ENCODE measurements at places on chromosomes 16 and 17.

DNA sequence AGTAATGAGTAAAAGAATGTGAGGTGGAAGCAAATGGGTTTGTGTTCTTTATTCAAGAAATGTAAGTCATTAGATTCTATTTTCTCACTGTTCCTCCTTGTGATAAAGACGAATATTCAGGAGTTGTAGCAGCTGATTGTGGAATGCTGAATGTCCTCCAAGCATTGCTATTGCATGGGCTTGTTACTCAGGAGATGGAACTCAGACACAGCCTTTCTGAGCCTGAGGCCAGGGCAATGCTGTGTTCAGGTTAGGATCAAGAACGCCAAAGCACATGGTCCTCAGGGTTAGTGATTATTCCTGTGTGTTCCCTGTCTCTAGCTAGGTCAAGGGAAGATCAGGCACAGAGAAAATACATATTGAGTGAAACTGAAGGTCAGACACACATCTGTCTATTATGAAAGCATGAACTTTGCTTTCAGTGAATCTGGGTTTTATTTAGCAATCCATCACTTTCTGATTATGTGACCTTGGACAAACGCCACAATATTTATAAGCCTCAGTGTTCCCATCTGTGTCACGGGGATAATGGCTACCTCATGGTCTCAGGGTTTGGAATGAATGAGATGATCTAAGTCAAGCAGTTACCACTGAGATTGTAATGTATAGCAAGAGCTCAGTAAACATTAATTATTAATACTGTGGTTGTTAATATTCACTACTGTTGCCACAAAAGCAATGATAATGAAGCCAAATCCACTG, 426.8 kb upstream of the DYNLRB2 start:
- no peak for DNase-seq

GRCh38 chr16:64853551-64853950, 268.3 kb downstream of the CDH11 start:
- no peak for DNase-seq

GRCh38 chr17:73347351-73347750, 35.5 kb upstream of the CDC42EP4 start:
- no peak for DNase-seq

DNA sequence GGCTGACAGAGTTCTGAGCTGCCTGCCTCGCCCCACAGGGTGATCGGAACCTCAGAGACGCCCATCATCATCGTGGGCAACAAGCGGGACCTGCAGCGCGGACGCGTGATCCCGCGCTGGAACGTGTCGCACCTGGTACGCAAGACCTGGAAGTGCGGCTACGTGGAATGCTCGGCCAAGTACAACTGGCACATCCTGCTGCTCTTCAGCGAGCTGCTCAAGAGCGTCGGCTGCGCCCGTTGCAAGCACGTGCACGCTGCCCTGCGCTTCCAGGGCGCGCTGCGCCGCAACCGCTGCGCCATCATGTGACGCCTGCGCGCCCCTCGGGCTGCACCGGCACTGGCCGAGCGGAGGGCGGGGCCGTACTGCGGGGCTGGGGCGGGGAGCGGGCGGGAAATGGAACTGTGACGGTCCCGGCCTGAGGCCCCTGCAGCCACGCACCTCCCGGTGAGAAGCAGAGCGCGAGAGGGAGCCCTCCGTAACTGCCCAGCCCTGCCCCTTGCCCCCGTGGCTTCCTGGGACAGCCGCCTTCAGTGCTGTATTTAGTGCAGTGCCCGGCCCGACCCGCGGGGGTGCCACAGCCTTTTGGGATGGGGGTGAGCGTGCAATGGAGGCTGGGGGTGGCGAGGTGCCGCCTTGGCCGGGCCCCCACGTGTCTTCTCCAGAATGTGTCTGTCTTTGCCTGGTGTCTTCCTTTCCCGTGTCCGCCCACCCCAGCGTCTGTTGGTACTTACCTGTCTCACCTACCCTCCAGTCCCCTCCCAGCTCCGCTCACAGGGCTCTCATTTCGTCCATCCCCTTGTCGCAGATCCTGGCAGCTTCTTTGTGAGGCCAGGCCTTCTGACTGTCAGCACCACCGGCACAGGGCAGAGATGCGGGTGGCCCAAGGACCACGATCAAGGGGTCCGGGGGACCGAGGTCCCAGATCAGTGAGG, 9.8 kb downstream of the RASL10B start:
- DNase-seq: peak; percentile 36

DNA sequence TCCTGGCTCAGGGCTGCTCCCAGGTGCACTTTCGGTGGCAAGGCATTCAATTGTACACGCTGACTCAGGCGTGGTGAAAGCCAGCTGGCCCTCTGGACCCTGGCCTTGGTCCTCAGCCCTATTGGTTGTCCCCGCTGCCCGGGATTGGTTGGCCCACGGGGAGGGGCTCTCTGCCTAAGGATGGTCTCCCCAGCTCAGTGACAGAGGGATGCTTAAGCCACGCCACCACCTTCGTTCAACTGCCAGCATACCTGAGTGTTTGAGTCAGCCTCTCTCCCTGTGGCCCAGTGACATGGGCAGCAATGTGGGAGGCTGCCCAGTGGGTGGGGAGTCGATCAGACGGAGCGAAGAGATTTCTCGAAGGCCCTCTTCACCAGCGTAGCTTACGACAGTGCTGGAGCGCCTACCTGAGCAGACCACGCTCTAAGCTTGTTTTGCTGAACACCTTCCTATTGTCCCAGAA, 30.3 kb downstream of the IRF8 start:
- DNase-seq: no peak

DNA sequence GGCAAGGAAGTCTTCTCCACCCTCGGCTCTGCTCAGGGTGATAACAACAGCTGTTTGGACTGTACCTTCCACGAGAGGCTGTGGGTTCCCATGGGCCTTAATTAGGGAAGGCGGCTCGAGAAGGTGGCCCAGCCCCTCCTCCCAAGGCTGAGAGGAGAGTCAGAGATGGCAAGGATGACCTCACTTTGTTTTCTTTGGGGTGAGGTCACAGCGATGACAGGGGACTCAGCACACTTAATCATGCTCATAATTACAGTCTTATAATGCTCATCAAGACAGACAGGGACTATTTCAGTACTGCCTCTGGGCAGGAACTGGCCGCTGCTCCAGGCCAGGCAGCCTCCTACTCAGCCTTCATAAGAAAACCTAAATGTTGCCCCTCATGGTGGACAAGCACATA, 19.7 kb downstream of the WFDC1 start:
- DNase-seq: no peak

- DNase-seq: no peak
Measured at GRCh38 chr17:50203604-50204345, 2.3 kb upstream of the COL1A1 start.

GRCh38 chr17:58304750-58305486, 23.7 kb downstream of the TSPOAP1 start:
- DNase-seq: no peak

DNA sequence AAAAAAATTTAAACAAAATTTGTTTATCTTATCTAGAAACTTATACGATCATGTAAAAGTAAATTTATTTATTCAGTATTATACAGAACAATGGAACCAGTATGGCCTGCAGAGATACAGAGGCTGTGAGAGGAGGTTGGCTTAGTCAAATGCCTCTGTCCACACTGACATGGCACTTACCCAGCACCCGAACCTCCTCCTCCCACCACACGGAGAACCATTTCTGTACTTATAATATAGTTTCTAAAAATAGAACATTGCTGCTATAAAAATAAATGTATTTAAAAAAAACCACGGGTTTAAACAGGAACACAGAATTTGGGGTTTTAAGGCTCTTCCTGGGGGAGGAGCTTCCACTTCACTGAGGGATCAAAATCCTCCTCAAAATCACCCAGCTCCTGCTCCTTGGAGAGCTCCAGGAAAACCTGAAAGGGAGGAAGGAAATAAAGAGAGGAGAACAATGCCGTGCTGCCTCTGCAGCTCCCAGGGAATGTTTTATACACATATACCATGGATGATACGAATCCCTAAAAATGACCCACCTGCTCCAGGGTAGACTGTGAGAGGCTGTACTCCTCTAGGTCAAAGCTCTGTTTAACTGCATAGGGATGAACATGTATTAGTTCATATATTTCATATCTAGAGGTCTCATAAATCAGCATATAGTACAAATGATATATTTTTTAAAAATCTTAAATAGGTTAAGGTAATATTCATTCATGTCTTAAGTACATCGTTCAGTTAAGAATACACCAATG, 87.3 kb downstream of the ABCA8 start:
- peak; percentile 55 for DNase-seq

GRCh38 chr17:41814195-41814594, 1.4 kb downstream of the FKBP10 start:
- DNase-seq: no peak

- DNase-seq: no peak
Measured at GRCh38 chr17:30997842-30998241, 27.0 kb downstream of the RNF135 start.

GRCh38 chr16:30381291-30382041, 895 bp downstream of the SEPTIN1 start:
- no peak for DNase-seq

DNA sequence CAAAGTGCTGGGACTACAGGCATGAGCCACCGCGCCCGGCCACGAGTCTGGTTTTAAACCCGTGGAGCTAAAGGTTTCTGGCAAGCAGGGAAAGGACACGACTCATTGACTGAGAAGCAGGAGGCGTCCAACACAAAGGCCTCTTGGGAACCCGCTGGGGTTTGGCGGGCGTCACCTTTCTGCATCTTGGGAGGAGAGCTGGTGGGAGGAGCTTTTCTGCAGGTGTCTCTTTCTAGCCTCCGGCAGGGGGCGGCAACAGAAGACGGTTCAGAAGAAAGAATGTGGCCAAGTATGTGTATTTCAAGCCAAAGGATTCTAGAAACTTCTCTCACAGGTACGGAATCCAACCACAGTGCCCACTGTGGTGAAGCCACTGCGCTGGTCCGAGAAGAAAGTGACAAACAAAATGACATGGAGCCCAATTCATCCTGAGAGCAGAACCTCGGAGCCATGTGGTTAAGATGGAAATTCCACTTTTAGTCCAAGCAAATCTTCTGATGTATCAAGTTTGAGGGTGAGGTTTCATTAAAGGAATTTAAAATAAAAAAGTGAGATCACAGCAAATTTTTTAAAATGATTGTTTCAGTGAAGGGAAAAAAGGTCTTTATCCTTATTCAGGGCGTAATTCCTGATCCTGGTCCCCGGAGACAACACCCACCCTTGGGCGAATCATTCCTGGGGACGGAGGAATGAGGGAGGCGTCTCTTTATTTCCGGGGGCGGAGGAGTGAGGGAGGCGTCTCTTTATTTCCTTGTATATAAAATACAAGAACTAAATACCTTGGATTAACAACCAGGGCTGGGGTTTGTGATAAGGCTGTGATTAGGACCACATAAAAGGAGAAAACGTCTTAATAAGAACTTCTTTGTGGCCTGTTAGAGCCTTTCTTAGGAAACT, 97.6 kb downstream of the MRM3 start:
- peak; percentile 83 for DNase-seq

- DNase-seq: no peak
Measured at GRCh38 chr16:81790277-81790676, 11.2 kb downstream of the PLCG2 start.

DNA sequence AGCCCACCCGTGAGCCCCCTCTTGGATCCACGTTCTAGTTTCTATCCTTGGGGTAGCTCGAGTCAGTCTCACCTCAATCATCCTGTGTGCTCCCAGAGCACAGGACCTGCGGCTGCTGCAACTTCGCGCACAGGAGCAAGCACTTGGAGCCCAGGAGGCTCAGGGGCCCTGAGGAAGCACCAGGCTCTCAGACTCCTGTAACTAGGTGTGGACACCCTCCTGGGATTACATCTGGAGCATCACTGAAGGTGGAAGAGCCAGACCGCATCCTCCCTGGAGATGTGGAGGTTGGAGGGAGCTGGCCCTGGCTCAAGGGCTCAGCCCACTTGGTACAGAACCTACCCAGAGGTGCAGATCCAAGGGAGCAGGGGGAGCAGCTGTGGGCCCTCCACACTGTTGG, 2.7 kb downstream of the HBQ1 start:
- DNase-seq: no peak

- no peak for DNase-seq
Measured at GRCh38 chr16:84105301-84105815, 11.4 kb downstream of the MBTPS1 start.

GRCh38 chr17:37884516-37884915, 39.7 kb upstream of the TBC1D3K start:
- peak; percentile 15 for DNase-seq

DNA sequence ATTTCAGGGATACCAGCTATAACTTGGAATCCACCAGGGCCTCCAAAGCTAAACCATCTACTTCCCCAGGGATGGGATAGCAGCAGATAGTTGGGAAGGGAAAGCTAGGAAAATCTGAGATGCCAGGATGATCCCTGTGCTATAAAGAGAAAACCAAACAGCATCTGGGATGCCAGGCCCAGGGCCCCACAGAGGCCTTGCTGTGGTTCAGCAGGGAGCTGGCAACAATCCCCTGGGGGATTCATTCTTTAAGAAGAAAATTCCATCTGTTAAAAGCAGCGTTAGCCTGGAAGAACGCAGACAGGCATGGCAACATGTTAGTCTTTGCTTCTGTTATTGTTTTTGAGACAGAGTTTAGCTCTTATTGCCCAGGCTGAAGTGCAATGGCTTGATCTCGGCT, 16.6 kb downstream of the MYO18A start:
- no peak for DNase-seq

- DNase-seq: no peak
Measured at GRCh38 chr17:49383060-49383459, 21.0 kb upstream of the ZNF652 start.

DNA sequence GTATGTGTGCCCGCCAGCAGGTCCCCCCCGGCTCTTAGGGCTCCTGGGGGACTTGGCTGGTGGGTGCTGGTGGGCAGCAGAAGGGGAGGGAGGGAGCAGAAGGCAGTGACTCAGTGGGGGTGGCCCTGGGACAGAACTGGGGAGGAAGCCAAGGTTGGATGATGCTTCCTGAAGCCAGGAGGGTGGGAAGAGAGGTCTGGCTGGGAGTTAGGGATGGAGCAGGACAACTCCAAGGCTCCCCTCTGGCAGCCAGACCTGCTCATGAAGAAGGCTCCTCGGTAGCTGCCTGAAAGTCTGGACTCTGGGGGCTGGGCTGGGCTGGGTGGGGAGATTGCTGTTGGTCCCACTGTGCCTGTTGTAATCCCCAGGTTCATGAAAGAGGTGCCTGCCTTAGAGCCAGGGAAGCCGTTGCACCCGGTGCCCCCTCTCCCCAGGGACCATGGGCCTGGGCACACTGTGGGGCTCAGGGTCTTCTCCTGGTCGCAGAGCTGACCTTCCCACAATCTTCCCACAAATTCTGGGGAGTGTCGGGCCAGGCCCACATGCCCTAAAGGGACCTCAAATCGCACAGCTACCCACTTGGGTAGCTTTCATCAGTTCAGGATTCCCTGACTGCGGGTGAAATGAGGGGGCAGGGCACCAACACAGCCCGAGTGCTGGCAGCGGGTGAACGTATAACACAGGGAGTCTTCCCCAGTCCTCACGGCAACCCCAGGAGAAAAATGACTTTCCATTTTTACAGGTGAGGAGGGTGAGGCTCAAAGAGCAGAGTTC, 1.1 kb upstream of the PLEKHG4 start:
- no peak for DNase-seq

GRCh38 chr17:35788477-35789368, 6.7 kb downstream of the MMP28 start:
- no peak for DNase-seq
